ENCODE measurements at places on chromosomes 6 and 20.

DNA sequence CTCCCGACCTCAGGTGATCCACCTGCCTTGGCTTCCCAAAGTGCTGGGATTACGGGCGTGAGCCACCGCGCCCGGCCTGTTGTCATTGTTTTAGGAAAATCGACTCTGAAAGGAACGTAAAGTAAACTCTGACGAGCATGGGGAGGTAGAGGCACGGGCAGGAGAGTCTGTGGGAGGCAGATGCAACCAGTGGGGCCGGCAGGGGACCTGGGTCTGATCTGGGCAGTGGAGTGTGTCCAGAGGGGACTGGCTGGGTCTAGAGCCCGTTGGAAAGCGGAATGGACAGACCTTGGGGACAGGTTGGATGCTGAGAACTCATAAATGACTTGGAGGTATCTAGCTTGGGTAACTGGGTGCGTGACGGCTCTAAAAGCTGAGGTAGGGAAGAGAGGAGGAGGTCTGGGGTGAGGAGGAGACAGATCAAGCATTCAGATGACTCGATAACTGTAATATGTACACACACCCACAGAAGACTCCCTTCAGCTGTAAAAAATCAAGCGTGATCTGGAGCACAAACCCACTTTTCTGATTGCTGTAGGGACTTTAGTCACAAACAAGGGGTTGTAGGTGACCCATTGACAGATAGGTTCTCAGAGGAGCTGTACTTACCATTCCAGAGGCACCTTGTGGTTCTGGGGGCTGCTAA lies 22.4 kb downstream of the MANBAL start:
- DNase-seq: no peak

- DNase-seq: no peak
These were observed 58.9 kb upstream of the KLHL31 start for GRCh38 chr6:53724501-53724900.

- no peak for DNase-seq
These were observed 594 bp upstream of the CDKN1A start for GRCh38 chr6:36677753-36678487.

DNA sequence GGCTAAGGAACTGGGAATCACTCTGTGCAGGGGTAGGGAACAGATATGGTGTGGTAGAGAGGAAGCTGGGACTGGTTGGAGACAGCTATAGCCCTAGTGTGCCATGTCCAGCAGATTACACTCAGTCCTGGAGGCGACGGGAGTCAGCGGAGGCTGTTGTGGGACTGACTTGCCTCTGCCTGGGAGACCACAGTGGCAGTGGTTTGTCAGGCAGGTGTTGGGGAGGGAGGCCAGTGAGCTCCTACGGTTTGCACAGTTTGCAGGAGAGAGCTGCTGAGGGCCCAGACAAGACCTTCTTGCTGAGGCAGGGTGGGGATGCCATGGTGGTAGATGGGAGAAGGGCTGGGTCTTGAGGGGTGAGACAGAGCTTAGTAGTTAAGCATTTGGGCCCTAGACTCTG lies 4.9 kb downstream of the PLCG1 start:
- DNase-seq: no peak

- DNase-seq: peak; percentile 24
These were observed 70.3 kb upstream of the CLDN20 start for GRCh38 chr6:155193526-155193925.

DNA sequence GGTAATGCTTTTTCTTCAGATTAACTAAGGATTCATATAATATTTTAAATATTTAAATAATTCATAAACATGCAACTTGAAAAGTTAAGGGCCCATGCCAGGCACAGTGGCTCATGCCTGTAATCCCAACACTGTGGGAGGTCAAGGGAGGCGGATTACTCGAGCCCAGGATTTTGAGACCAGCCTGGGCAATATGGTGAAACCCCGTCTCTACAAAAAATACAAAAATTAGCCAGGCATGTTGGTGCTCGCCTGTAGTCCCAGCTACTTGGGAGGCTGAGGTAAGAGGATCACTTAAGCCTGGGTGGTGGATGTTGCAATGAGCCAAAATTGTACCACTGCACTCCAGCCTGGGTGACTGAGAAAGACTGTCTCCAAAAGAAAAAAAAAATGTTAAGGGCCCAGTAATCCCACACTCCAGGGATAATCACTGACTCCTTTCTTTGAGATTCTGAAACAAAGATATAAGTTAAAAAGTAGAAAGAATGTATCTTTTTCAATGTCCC lies 7.9 kb upstream of the RIN2 start:
- no peak for DNase-seq

DNA sequence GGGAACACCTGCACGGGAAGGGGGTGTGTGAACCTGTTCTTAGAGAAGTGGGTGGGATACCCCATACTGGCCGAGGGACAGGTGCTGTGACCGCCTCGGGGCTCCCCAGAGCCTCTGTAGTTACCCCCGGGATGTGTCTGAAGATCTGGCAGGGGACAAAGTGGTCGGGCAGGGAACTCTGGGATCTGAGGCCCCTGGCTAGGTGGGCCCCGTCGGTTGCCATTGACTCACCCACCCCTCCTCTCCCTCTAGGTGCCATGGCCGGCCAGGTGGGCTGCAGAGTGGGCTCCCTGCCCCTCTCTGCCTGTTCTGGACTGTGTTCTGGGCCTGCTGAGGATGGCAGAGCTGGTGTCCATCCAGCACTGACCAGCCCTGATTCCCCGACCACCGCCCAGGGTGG lies 4.3 kb downstream of the BIRC7 start:
- DNase-seq: no peak

DNA sequence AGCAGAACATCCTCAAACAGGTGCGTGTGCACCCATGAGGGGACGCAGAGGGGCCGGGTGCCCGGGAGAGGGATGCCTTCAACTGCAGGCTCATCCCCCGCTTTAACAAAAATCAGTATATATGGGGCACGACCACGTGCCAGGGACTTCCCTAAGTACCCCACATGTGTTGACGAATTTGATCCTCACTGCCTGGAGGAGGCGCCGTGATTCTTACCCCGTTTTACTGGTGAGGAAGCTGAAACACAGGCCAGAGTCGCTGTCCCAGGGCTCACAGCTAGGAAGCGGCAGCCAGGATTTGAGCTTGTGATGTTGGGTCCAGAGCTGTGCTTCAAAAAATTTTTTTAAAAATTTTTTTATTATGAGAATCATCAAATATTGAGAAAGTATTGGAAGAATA lies 44.8 kb downstream of the ITPR3 start:
- DNase-seq: no peak

GRCh38 chr6:165511807-165512206 lies 151.2 kb downstream of the PDE10A start:
- DNase-seq: no peak
